ENCODE measurements at places on chromosomes 1 and 21.

DNA sequence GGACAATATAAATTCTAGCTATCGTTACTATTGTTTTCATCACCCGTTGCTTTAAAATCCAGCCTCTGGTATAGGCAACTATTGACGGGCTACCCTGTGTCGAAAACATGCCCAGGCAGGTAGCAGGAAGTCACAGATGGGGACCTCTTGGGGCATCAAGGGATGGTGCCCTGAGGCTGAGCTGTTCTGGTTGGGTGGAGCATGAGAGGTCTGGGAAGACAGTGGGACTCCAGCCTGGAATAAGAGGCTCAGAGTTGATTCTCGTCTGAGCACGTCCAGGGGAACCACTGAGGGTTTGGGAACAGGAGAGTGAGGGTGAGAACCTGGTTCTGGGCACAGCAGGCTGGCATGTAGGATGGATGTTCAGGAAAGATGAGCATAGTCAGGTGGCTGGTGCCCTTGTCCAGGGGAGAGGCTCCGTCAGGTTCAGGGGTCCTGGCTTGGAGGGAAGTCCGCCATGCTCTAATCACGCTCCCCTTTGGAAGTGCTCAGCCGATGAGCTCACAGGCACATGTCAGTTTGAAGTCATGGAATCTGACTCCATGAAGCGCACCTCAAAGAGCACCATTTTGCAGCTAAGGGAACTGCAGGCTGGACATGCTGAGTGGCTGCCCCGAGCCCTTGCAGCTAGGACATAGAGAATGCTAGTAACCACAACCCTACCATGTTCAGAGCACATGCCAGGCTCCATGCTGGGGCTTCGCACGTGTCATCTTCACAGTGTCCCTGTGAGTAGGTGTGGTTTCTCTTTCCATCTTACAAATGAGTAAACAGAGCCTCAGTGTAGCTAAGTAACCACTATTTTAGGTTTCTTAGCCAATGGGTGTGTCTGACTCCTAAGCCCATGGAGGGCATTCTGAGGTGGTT is 21.0 kb downstream of the PCSK9 start:
- peak; percentile 8 for DNase-seq

- no peak for DNase-seq
Observed at GRCh38 chr1:208907790-208908189, 663.6 kb upstream of the PLXNA2 start.

DNA sequence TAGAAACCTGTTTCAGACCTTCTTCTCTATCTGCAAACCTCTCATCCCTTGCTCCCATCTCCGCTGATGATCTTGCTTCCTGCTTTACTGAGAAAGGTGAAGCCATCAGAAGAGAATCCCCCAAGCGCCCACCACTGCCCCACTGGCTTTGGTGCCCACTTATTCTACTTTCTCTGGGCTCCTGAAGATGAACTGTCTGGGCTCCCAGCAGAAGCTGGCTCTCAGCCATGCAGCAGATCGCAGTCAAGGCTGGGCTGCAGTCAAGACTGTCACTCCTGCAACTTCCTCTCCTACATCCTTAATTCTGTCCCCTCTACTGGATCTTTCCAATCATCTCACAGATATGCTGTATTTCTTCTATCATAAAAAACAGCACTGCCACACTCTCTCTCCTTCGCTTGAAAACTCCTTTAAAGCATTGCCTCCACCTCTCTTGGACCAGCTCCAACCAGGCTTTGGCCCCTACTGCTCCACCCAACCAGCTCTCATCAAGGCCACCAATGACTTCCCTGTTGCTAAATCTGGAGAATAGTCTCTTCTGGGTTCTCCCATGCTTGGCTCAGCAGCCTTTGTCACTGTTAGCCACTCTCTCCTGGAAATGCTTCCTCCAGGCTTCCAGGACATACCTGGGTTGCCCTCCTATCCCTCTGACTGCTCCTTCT is 25.8 kb downstream of the TRIM62 start:
- DNase-seq = no peak

GRCh38 chr21:15466329-15466728 is 263.5 kb upstream of the USP25 start:
- no peak for DNase-seq

GRCh38 chr1:35030338-35030737 is 1.4 kb downstream of the ZMYM6 start:
- no peak for DNase-seq

DNA sequence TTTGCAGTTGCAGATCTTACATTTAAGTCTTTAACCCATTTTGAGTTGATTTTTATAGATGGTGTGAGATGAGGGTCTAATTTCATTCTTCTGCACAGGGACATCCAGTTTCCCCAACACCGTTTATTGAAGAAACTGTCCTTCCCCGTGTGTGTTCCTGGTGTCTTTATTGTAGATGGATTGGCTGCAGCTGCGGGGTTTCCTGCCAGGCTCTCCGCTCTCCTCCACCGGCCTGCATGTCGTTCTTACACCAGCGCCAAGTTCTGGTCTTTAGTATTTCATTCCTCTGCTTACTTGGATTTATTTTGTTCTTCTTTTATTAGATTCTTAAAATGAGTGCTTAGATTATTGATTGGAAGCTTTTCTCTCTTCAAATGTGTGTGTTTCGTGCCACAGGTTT is 98.9 kb upstream of the COL6A1 start:
- no peak for DNase-seq

DNA sequence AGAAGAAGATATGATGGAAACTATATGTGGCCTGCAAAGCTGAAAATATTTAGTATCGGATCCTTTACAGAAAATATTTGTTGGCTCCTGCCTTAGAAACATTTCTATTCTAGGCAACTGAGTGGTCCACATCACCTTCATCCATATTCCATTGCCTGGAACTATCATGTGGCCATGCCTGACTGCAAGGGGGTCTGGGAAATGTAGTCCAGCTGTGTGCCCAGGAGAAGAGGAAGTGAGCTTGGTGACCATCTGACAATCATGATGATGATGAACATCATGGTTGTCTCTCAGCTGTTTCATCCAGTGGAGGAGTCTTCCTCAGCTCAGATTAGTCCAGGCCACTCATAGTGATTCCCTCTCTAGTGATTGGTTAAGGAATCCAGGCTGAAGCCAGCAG is 61.8 kb upstream of the IFNLR1 start:
- DNase-seq = no peak
